Thyroid gland (tissue), 4 donors: ENCODE measurements at places on chromosomes 2 and 18. TPM values are rescaled to one million over a fixed set of nuclear protein-coding genes. Genes with fewer than 3 reads are reported as not detected.

Gene EHBP1
- 60.9 TPM for total RNA-seq

DNA sequence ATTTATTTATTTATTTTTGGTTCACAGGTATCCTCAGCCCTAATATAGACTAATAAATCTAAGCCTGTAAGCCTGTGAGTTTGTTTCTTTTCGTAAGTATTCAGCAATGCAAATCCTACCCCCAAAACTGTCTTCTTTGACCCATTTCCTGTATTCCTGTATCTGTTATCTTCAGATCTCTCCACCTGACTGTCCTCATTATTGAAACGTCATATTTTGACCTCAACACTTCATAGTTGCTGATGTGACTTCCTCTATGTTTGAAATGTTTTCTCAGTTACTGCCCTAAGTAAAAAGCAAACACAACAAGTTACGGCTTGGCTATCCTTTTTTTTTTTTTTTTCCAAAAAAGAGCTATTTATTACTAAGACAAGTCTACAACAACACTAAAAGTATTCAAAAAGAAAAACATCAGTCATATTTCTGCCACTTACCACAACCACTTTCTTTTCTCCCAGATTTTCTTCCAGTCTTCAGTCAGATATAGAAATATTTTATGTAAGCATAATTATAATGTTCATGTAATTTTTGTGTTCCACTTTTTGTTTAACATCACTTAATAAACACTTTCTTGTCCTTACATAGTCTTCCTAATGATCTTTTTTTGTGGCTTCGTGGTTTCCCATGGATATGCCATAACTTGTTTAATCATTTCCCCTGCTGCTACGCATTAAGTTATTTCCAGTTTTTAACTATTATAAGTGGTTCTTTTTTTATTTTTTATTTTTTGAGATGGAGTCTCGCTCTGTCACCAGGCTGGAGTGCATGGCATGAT lies 45.0 kb upstream of the EML4 start:
- no peak overlapping the region for H3K4me3 ChIP-seq
- H3K4me1 ChIP-seq = peaks cover 14% of the 10 kb centered on the region
- H3K36me3 ChIP-seq = no peaks in the 10 kb centered on the region
- H3K27ac ChIP-seq = no peak overlapping the region
- no peaks in the 10 kb centered on the region for H3K27me3 ChIP-seq

- DNase-seq = no peak
- no peak overlapping the region for H3K4me3 ChIP-seq
- no peaks in the 10 kb centered on the region for H3K4me1 ChIP-seq
- H3K27ac ChIP-seq = no peak overlapping the region
- H3K27me3 ChIP-seq = no peaks in the 10 kb centered on the region
Observed at GRCh38 chr2:160076914-160077313, 14.5 kb upstream of the PLA2R1 start.

- no peak overlapping the region for H3K4me3 ChIP-seq
- H3K4me1 ChIP-seq = no peaks in the 10 kb centered on the region
- no peaks in the 10 kb centered on the region for H3K27me3 ChIP-seq
- no peak for DNase-seq
- H3K27ac ChIP-seq = no peak overlapping the region
Observed at GRCh38 chr2:14261771-14262170, 370.7 kb upstream of the LRATD1 start.

GRCh38 chr2:20182241-20182931 lies 42.5 kb downstream of the SDC1 start:
- no peak overlapping the region for H3K27ac ChIP-seq
- no peak overlapping the region for H3K4me3 ChIP-seq
- H3K4me1 ChIP-seq = peaks cover 15% of the 10 kb centered on the region
- H3K27me3 ChIP-seq = no peaks in the 10 kb centered on the region
- no peaks in the 10 kb centered on the region for H3K36me3 ChIP-seq
- peak; percentile 26 for DNase-seq

- DNase-seq = peak; percentile 75
- peaks cover 47% of the 10 kb centered on the region for H3K4me1 ChIP-seq
- no peaks in the 10 kb centered on the region for H3K27me3 ChIP-seq
- no peak overlapping the region for H3K4me3 ChIP-seq
Observed at GRCh38 chr2:9178904-9179571, 27.6 kb upstream of the ASAP2 start.

DNA sequence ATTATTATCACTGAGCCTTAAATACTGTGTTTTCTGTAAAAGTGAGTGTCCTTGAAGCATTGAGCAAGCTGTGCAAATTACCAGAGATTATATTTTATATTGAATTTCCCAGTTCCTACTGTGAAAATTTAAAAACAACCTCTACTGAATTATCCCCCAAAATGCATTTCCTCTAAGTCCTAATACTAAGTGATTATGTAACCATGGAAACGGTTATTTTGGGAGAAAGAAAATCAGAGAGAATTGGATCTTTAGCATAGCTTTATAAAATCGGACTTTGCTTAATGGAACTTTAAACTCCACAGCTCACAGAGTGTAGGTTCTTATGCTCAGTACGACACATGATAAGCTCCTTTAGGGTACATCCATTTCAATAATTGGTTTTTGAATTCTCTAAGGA lies 19.3 kb upstream of the CHMP1B start:
- no peaks in the 10 kb centered on the region for H3K36me3 ChIP-seq
- DNase-seq = no peak
- no peak overlapping the region for H3K4me3 ChIP-seq
- H3K27me3 ChIP-seq = no peaks in the 10 kb centered on the region

DNA sequence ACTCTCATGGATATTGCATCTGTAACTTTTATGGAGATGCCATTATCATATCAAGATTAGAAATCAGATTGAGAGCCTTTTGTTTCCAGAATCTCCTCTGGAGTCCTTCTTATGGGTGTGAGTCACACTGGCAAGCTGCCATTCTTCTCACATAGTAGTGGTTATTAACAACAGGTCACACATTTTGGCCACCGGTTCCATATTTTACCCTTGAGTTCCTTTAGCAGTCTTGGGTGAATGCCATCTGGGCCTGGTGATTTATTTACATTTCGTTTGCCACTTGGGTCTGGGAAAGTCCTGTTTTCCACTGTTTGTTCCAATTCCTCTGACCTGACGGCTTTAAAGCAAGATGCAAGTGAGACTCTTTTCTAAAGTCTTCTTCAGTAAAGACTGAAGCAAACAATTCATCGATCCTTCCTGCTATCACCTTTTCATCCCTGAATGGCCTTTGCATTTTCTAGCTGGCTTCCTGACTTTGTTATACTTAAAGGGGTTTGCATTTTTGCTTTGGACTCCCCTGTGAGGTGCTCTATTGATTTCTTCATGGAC lies 80.5 kb upstream of the CAVIN2 start:
- peak overlapping the region; percentile 11 for H3K27ac ChIP-seq
- peaks cover 19% of the 10 kb centered on the region for H3K4me1 ChIP-seq
- H3K27me3 ChIP-seq = no peaks in the 10 kb centered on the region
- peak; percentile 84 for DNase-seq
- no peak overlapping the region for H3K4me3 ChIP-seq
